ENCODE measurements at places on chromosomes 16 and 17.

DNA sequence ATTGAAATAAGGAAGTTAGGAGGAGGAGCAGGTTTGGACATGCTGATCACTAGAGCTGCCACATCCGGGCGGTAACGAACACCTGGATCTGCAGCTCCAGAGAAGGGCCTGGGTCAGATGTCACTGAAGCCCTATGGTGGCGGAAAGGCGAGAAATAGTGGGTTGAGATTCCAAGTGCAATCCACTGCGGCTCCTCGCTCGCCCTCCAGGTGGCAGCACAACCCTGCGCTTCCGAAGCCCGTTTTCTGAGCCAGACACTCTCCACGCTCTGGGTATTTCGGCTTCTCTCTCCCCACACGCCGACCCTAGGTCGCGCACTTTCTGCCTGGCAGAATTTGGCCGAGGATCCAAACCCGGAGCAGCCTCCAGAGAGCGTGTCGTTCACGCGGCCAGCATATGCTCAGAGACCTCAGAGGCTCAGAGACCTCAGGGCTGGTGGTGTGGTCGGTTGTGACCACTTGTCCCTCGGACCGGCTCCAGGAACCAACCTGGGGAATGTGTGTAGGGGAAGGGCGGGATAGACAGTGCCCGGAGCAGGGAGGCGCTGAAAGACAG, 922 bp upstream of the SLC2A4 start:
- DNase-seq: peak; percentile 61

GRCh38 chr17:77821114-77821513, 137.4 kb upstream of the TNRC6C start:
- DNase-seq: no peak

DNA sequence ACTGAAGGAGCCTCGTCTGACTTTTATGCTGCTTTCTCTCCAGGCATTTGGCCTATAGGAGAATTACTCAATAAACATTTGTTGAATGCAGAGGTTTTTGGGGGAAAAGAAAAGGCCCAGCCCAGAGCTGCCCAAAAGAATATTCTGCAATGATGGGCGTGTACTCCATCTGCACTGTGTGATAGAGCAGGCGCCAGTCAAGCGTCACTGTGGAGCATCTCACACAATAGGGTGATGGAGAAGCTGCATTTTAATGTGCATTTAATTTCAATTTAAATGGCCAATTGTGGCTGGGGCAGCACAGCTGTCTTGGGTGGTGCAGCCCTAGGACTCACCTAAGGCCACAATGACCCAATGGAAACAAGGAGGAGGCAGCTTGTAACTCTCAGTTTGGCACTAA, 20.6 kb downstream of the GLYR1 start:
- DNase-seq: no peak

DNA sequence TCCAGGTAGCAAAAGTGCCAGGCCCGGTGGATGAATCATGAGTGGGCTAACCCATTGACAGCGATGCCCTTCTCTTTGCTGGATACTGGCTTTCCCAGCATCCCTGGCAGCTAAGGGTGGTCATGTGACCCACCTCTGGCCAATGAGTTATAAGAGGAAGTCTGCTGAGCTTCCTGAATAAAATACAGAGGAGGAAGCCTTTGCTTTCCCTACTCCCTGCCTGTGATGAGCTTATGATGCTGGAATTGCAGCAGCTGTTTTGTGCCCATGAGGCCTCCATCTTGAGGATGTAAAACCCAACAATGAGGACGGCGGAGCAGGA, 15.0 kb upstream of the ATP2A3 start:
- DNase-seq: no peak

DNA sequence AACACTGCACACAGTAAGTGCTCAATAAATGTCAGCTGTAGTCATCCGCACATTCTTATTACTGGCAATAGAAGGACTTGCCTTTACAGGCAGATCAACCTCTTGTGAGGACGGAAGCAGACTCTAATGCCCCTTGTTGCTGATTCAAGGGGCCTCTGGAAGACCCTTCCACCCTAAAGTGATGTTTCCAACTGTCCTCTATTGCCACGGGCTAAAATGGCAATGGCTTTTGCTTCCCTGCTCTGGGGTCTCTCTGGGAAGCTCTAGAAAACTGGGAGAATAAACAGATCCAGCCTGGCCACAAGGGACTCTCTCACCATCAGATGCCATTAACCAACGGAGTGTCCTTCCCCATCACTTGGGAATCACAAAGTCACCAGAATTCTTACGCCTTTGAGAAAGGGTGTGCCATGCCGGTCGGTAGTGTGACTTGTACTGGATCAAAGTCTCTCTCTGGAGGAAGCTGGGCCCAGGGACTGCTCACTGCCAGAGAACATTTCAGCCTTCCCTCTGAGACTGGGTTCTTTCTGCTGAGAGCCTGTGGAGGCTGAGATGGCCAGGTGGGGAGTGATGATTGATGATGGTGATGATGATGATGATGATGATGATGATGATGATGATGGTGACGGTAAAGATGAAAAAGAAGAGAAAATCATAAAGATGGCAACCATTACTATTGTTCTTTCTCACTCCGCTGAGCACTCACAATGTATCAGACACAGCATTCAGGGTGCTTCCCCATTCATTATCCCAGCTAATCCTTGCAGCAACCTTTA, 146.8 kb downstream of the CYLD start:
- DNase-seq: no peak

DNA sequence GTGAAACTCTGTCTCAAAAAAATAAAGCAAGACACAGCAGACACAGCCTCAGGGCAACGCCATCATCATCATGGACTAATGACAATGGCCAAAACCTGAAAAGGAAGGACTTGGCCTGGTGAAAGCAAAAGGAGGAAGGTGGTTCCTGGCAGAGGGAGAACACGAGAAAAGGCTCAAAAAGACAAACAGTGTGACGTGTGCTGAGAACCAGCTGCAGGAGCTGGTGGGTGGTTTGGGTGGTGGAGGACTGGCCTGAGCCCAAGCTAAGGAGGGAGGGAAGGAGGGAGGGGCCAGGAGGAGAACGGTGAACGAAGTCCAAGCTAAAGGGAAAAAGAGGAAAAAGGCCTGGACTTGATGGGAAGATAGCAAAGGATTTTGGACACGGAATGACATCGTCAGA, 85.1 kb downstream of the SLC39A11 start:
- no peak for DNase-seq
